Motor neuron (in vitro differentiated cells): ENCODE measurements at places on chromosomes 13 and 19.

- ATAC-seq: peak; percentile 15
Measured at GRCh38 chr19:13841086-13841961, 35.6 kb upstream of the NANOS3 start.

GRCh38 chr19:31107096-31107495, 242.1 kb downstream of the TSHZ3 start:
- ATAC-seq: no peak

- no peak for ATAC-seq
Measured at GRCh38 chr13:106738186-106738678, 170.3 kb upstream of the ARGLU1 start.

- no peak for ATAC-seq
Measured at GRCh38 chr19:46872967-46873366, 12.2 kb downstream of the ARHGAP35 start.

- no peak for ATAC-seq
Measured at GRCh38 chr13:24905242-24905641, 141.3 kb downstream of the RNF17 start.

GRCh38 chr13:79749566-79749965, 268.6 kb downstream of the NDFIP2 start:
- no peak for ATAC-seq

- no peak for ATAC-seq
Measured at GRCh38 chr19:731000-731399, 19.9 kb upstream of the MISP start.

- no peak for ATAC-seq
Measured at GRCh38 chr19:12815088-12815487, 8.7 kb downstream of the RNASEH2A start.

DNA sequence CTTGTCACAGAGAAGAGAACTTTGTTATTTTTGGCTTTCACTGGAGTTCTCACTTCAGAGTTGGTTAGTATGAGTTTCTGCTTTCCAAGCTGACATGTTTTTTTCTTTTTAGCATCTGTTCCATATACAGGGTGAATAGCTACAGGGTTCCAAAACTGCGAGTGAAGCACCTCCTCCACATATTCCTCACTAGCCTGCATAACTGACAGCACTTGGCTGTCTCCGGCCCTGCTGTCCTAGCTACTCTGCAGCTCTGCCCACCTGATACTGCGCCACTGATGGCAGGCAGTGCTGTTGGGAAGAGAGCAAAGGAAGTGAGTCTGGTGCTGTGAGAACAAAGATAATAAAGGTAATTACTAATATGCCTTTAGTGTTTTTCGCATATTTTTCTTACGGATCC, 6.8 kb downstream of the ATP8A2 start:
- ATAC-seq: no peak

DNA sequence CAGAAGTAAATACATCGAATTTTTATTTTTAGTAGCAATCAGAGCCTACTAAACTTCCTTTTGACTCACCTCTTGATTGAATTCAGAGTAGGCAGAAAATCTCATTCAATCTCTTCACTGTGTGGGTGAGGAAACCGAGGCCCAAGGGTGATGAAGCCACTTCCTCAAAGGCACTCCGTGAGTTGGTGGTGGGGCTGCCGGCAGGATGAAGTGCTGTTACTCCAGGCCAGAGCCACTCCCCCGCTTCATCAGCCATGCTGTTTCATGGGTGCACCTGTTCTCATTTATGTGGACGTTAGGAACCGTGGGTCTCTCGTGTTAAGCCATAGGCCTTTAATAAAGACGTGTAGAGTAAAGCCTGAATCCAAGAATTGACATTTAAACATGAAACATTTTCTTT, 13.2 kb downstream of the ING1 start:
- ATAC-seq: no peak

DNA sequence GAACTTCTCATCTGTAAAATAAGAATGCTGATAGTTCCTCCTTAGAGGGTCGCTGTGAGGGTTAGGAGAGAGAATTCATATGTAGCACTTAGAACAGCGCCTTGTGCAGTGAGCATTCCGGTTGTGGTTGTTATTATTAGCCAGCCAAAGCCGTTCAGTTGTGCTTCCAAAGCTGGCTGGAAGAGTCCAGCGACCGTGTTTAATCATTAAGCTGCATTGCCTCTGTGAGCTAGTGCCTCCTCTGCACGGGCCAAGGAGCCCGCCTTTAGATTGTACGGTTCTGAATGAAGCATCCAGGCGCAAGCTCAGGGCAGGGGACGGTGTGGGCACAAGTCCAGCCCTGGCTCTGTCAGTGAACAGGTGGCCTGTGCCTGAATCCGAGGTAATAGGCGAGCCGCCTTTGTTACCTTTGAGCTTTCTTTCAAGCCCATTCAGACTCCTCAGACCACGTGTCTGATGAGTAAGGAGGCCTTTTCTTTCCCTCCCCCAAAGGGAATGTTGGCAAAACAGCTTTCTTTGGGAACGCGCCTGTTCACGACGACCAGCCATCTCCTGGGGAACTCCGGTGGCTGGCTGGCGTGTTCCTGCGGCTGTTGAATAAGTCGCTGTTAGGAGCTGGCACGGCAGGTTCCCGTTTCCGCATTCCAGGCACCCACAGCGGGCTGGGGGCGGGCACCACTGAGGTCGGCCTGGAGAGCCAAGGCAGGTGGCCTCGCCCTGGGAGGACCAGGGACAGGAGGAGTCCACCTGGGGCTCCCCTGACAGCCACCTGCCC, 25.1 kb downstream of the SIPA1L3 start:
- peak; percentile 64 for ATAC-seq

GRCh38 chr19:45553464-45553863, 31.1 kb downstream of the OPA3 start:
- no peak for ATAC-seq

DNA sequence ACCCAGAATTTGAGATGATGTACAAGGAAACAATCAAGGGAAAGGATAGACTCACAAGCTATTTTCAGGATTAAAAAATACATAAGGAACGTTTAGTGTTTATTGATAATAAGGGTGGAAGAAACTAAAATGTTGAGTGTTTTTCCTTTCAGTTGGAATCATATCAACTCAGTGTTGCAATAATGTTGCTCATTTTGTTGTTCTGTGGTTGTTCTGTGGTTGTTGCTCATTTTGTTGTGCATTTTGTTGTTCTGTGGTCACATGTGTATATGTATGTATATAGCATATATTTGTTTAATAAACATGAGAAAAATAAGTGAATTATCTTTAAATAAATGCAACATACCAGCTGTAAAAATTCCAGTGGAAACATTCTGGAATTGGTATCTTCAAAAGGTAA, 262.4 kb upstream of the SPRY2 start:
- ATAC-seq: no peak

- no peak for ATAC-seq
Measured at GRCh38 chr13:99991013-99991827, 9.6 kb downstream of the ZIC2 start.

DNA sequence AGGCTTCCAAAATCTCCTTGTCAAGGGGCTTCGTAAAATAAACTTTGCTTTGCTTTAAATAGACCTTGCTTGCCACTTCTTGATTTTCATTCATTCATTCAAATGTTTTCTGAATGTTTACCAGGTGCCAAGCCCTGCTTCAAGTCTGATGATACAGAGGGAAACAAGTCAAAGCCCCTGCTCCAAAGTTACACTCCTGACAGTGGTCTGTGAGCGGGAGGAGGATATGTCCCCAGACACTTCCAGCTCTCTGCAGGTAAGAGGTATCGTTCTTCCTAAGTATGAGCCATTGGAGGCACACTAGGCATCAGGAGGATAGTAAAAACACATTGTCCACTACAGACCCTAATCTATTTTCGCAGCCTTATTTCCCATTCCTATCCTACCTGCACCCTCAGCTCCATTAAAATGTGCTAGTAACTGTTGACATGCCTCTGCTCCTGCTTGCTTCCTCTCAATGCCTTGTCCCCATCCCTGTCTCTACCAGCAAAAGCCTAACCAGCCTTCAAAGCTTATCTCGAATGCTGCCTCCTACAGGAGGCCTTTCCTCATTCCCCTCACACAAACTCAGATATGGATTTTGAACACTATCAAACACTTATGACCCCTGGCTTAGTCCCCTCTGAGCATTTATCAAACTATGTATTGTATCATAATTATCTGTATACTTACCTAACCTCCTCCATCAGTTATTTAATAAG, 6.2 kb upstream of the WBP4 start:
- ATAC-seq: no peak

- peak; percentile 33 for ATAC-seq
Measured at GRCh38 chr19:35055715-35056179, 14.2 kb downstream of the HPN start.

DNA sequence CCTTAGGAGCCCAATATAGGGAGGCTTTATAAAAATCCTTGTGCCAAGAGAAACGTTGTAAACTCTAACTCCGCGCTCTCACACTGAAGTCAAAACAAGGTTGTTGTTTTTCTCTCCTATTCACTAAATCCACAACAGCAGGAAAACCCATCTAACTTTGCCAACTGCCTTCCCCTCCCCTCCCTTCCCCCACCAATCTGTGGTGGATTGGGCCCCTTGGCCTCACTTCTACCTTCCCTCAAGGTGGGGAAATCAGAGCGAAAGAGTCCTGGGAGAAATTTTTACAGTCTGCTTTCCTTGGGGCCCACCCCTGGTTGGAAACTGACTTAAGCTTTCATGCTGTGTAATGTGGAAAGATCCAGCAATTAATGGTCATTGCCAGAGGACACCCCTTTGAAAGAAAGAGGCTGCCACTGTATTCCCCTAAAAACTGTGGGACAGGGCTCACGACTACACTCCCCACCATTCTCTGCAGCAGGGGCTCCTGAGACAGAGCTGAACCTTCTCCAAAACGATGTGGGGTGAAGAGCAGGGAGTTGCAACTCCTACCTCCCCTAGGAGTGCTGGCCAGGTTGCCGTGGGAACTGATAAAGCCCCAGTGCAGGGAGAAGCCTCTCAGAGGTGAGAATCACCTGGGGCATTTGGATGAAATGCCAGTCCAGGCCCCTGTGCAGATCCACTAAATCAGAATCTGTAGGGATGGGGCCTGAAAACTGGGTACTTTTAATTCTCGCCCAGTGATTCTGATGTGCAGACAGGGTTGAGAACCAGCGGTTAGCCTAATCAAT, 1.1 kb downstream of the DHRS12 start:
- no peak for ATAC-seq

- ATAC-seq: peak; percentile 33
Measured at GRCh38 chr19:2315818-2316353, 7.9 kb upstream of the LINGO3 start.

- ATAC-seq: no peak
Measured at GRCh38 chr13:114213980-114214379, 20.7 kb upstream of the CDC16 start.

DNA sequence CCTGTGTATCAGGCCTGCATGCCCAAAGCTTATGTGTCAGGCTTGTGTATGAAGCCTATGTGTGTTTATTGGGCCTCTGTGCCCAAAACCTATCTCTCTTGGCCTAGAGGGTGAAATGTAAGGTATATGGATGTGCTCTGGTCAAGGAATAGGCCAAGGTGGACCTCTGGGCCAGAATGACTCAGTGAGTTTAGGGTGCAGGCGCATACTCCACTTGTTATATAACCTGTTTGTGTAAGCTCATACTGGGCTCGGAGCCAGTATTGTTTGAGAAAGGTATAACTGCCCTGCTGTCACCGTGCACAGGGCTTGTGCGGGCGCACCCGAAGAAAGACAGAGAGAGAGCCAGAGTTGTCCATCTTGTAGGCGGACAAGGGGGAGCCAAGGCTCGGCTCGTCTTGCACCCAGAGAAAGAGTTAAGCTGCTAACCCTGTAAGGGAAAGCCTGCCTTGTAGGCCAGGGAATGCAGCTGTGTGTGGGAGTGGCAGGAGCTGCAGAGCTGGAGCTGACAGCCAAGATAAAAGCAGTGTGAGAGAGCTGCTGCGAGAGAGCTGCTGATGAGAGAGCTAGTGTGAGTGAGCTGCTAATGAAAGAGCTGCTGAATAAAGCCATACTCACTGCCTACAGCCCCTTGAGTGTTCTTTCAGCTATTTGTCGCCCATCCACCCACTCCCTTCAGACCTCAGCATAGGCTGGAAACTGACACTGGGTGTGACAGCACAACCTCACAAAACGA, 43.4 kb upstream of the N4BP2L1 start:
- peak; percentile 92 for ATAC-seq

GRCh38 chr19:48363500-48363809, 285 bp downstream of the TMEM143 start:
- ATAC-seq: peak; percentile 46

- no peak for ATAC-seq
Measured at GRCh38 chr19:48606463-48607358, at the start of gene SPACA4. SPACA4 (plus strand) TSS chr19:48606742; CDS start chr19:48606979, 237 bp downstream.

GRCh38 chr19:53649746-53650593, 18.2 kb downstream of the DPRX start:
- no peak for ATAC-seq

DNA sequence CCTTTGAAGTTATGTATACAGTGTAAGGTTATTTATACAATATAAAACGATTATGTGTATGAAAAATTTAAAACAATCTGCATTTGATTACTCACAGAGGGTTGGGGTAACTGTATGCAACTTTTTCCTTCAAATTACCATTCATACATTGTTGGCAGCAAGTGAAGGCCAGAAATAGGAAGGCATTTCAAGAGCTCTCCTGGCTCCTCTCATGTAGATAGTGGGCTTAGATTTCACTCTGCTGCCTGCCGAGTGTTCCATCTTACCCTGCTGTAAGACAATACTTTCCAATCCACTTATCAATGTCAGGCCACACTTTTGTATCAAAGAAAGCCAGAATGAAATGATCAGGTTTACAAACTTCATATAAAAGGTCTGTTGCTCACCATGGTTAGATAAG, 245.2 kb downstream of the DNAJC15 start:
- ATAC-seq: peak; percentile 36

DNA sequence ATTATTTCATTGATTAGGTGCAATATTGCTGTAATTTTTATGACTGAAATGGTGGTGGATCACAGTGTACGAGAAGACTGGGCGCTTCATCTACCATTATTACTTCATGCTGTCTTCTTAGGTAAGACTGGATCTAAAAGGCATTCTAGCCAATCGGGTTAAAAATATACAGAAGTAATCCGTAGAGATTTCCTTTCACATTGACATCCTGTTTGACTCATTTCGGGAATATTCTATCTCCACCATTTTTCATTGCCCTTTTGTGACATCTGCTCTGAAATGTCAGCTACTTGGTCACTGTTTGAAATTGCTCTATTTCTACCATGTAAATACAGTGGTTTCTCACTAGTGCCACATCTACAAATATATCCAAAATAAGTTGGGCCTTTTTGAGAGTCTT, 90.2 kb downstream of the ZAR1L start:
- no peak for ATAC-seq

GRCh38 chr19:13016245-13016627, 21.0 kb downstream of the NFIX start:
- ATAC-seq: no peak

GRCh38 chr19:8109455-8109854, 39.9 kb downstream of the FBN3 start:
- no peak for ATAC-seq

GRCh38 chr13:70616847-70617246, 508.6 kb upstream of the KLHL1 start:
- ATAC-seq: peak; percentile 65
